ENCODE measurements at places on chromosomes 7 and 10.

DNA sequence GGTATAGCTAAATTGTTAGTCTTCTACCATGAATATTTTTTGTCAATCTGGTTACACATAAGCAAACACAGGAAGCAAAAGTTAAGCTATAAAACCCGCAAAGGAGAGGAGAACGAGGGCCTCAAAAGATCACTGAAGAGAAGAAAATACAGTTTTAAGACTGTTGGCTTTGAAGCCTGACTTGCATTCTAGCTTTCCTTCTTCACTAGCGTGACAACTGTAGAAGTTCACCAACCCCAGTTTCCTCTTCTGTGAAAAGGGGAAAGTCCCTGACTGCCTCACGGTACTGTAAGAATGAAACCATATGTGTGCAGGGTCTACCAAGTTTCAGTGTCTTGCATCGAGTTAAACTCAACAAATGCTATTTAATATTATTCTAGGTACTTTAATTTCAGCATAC is 7.5 kb upstream of the LRRN3 start:
- DNase-seq, result no peak

- no peak for DNase-seq
Measured at GRCh38 chr7:3175285-3175902, 125.7 kb upstream of the SDK1 start.

- DNase-seq, result no peak
Measured at GRCh38 chr10:15196021-15196834, 27.7 kb upstream of the NMT2 start.

DNA sequence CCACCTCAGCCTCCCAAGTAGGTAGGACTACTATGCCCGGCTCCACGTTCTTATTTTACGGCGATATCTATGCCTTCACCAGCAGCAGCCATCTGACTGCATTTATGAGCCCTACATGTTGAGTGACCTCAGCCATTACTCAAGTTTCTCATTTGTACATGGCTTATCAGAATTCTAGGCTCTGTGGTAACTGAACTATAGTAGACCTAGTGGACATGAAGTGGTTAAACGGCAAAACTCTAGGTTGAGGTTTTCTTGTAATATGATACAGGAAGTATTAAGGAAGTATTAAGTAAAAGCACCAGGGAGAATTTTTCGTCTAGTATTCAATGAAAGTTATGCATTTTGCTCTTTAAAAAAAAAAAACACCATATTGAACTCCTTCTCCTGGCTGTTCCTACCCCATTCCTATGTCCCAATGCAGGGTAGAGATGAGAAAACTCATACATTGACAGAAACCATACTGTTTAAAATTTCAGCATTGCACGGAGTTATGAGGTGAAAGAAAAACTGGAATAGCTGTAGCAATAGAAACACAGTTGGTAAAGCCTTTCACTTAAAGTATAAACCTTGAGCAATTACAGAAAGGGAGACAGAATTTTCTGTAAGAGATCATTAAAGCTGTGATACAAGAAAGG is 39.8 kb upstream of the EPC1 start:
- no peak for DNase-seq

DNA sequence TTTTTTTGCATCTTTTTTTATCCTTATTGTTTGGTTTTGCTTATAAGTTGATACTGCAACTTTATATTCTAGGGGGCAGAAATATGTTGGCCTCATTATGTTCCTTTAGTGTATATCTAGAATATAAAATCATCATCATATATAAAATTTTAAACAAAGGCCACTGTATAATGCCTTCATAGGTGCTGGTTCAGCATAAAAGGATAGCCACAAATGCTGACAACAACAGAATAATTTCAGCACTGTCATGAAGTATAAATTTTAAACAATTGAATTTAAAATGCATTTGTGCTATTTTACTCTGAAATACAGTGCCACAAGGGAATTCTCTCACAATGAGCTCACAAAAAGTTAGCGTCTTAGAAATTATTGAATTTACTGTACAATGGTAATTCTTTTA is 285.9 kb downstream of the ATRNL1 start:
- no peak for DNase-seq

- DNase-seq, result no peak
Measured at GRCh38 chr7:28481091-28481926, 69.0 kb downstream of the CREB5 start.

GRCh38 chr10:70317943-70318318 is 34.1 kb upstream of the NPFFR1 start:
- DNase-seq, result no peak

- DNase-seq, result no peak
Measured at GRCh38 chr7:46163246-46163645, 242.2 kb upstream of the IGFBP3 start.

DNA sequence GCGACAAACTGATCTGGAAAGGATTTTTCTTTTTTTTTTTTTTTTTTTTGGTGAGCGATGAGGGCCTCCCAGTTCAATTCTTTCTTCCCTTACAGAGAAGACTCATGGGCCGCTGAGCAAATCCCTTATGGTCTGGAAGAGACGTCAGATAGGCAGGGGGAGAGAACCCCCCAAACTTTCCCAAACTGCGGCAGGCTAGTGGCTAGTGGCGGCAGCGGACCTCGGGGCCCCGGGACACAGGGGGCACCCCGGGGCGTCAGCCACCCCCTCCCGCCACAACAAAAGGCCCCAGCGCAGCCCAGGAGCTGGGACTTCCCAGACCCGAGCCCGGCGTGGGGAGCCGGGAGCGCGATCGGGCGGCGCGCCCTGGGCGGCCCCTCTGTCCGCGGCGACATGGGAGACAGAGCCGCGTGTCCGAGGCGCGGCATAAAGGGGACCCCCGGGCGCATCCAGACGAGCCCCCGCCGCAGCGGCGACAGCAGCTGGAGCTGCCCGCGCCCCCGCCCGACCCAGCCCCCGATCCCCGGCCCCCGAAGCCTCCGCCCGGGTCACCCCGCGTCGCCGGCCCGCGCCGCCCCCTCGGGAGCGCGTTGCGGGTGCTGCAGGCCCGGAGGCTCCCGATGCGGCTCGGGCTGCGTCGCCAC is 755 bp downstream of the FAM171A1 start:
- DNase-seq, result peak; percentile 56

DNA sequence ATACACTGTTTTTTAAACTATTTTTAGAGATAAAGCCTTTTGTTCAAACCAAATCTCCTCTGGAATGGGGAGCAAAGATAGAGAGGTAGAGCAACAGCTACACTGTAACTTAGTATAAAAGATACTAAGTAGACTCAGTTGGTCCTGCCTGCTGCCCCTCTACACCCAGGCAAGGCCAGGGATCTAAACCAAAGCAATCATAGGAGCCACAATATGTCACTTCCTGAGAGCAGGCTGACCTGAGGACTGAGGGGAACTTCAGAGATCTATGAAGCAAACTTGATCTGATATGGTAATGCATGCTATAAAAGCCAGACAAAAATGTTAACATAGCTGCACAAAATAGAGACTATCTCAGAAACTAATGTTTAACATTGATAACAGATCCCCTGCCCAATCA is 7.0 kb upstream of the TRDMT1 start:
- DNase-seq, result no peak

DNA sequence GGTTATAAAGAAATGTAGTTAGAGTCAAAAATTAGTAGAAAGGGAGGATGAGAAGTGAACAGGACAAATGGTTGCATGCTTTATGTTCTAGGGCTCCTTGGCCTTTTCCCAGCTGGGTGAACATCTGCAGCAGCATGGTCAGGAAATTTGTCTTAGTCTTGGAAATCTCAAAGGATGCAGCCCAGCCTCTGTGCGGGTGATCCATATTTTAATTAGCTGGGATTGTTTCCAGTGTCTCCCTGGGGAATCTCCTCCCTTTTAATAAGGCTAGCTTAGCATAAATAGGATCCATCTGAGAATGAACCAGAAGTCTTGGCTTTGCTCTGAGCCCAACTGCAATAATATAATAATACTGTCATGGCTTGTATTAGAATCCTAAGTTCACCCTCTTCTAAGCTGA is 198.3 kb downstream of the PRKG1 start:
- no peak for DNase-seq

DNA sequence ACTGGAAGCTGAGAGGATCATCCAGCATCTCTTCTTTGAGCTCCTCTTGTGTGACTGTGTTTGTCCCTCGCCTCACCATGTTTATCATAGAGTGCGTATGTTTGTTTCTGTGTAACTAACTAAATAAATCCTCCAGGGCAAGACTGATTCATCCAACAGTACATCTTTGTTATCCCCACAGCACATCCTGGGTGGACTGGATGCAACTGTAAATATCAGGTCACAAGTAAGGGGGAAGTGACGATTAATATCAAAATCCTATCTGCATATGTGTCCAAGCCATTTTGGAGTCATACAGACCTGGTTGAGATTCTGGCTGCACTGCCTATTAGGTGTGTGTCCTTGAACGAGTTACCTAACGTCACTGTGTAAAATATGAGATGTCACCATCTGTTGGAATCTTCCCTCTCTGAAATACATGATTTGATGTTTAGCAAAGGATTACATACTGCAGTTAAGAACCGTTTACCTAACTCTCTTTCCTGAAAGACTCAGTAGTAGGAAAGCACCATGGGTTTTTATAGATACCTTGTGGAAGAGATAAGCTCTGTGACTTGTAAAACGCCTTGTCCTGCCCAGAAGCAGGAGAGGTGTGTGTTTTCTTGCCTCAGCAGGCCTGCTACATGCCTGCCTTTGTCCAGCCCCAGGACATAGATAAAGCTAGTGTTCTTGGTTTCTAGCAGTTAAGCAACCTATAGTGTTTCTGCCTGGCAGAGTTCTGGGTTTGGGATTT is 25.8 kb downstream of the WBP1L start:
- DNase-seq, result no peak

DNA sequence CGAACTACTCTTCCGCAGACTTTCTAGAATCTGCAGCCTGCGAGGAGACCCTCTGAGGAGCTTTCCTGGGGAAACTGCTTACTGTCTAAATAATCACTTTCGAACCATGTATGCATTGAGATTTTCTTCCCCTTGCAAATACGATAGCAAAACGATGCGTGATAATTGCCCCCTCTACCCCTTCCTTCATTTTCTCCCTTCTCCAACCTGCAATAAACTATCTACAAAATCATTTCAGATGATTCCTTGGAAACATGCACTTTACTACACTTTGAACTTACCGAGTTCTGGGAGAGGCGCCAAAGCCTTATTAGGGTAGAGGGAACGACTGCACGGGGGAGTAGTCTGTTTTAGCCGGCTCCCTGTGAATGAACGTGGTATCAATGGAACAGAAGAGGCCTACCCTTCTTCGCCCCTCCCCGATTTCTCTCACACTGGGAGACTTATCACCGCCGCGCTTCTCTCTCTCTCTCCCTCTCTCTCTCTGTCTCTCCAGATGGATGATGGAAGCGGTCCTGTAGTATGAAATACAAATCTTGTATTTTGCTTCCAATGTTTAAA is at the start of gene FGFBP3:
Gene FGFBP3, minus strand, starts transcription at position 370 of the 561 bp plus-strand sequence. CDS start 517 bp downstream, outside the sequence.
- peak; percentile 47 for DNase-seq
